AG04449 (cell line): ENCODE measurements at places on chromosomes 4 and X.

GRCh38 chr4:4422856-4423499 is 36.1 kb downstream of the NSG1 start:
- no peak for DNase-seq

- no peak for DNase-seq
Observed at GRCh38 chr4:123088501-123088900, 166.1 kb upstream of the NUDT6 start.

GRCh38 chrX:130110379-130111219 is at the start of gene ELF4:
Gene ELF4, minus strand, starts transcription at chrX:130110497. Its CDS starts 29,167 bp downstream, at chrX:130081330.
- DNase-seq = no peak

GRCh38 chrX:123487236-123487635 is 245.6 kb downstream of the THOC2 start:
- peak; percentile 26 for DNase-seq

DNA sequence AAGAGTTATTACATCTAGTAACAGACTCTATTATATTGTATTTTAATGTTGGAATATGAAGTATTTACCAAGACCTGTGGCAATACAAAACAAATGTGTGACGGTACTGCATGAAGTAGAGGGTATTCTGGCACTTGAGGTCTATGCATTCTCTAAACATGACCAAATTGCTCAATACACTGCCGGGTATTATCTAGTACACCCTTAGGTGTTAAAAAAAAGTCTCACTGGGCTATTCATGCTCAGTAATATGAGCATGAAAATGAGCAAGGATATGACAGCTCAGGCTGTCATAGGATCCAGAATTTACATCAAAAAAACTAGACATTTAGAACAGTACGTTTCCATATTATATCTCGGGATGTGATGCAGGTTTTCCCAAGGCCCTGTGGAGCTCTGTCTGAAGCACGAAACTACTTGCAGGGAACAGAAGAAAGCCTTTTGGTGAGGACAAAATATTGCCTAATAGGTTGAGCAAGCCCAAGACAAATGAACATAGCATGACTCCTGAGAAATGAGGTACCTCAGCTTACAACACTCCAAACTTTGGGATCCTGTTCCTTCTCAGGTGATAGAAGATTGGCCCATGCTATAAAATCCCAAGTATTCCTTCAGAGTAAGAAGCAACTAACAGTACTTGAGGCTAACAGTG is 74.1 kb upstream of the MAOA start:
- DNase-seq = no peak

DNA sequence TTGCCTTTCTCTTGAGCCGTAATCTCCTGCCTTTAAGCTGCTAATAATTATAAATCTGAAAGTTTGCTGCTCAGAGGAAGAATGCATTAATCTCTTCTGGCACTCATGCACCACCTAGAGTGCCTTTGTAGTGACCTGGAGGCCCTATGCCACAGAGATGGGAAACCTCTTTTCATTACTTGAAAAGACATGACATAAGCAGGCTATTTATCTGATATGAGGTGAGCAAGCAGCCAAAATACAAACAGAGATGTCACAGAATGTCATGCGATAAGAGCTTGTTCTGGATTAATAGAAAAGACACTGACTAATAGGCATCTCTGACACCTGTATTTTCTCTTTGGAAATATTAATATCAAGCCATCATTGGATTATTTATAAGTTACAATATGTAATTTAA is 42.3 kb downstream of the GABRB1 start:
- no peak for DNase-seq

- no peak for DNase-seq
Observed at GRCh38 chr4:79253924-79254323, 71.9 kb downstream of the NAA11 start.

DNA sequence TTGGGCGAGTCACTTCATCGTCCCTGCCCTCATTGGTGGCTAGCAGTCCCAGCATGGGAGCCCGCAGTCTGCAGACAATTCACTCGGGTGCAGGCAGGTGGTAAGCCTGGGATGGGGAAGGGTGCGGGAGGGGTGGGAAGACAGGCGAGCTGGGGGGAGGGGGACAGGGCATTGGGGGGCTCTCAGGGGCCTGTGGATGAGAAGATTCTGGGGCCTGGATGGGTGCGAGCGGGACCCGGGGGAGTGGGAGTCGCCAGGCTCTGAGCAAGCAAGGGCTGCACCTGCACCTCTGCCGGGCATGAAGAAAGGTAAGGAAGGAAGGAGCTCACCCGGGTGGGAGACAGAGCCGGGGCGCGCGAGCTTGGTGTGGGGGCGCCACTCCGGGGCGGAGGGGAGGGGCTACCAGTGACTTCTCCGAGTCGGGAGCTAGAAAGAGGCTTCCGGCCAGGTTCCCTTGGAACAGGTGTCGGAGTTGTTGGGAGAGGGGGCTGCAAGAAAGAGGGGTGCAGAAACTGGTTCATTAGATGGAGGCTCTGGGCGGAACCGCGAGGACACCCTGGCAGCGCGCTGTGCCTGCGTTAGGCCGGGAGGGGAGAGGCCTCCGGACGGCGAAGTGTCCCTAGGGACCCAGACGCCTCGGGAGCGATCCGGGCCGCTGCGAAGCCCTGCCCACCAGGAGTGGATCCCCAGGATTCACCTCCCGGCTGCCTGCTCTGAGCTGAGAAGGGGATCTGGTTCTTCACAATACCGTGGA is 103.4 kb upstream of the PDLIM3 start:
- DNase-seq = no peak
